ENCODE measurements at places on chromosomes 4 and X.

DNA sequence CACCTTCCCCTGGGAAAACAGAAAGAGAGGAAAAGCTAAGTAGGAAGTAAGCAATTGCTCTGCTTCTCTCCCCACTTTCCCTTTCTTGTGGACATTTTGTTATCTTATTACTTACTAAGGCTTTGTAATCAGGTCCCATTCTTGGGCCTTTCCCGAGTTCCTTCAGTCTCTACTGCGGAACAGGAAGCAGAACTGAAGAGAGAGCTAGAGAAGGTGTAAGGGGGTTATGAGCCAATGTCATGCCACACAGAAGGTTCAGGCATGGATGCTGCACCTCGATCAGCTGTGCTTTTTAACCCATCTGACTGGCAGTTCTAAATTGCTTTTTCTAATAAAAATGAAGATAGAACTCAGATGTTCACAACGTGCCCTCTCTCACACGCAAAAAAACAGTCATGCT lies 83.6 kb downstream of the MID1 start:
- DNase-seq = no peak

GRCh38 chr4:39883646-39884045 lies 94.1 kb downstream of the PDS5A start:
- DNase-seq = no peak

DNA sequence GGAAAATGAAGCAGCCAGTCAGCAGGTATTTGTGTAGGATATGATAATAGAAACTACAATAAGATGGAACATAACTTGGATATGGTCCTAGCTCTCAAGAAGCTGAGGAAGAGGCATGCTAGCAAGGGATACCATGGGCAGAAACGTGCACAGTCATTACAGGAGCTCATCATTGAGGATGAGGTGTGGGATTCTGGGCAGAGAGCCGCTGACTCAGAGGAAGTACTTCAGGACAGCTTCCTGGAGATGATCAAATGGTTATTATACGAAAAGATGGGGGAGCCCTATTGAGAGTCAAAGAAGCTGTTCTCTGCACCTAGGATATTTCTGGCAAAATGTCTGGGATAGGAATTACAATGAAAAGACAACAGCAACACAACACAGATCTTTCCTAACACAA lies 116.0 kb upstream of the PDE5A start:
- no peak for DNase-seq

GRCh38 chr4:42281324-42282020 lies 115.8 kb upstream of the SHISA3 start:
- no peak for DNase-seq

- DNase-seq = no peak
Observed at GRCh38 chrX:6175914-6176313, 52.8 kb downstream of the NLGN4X start.

DNA sequence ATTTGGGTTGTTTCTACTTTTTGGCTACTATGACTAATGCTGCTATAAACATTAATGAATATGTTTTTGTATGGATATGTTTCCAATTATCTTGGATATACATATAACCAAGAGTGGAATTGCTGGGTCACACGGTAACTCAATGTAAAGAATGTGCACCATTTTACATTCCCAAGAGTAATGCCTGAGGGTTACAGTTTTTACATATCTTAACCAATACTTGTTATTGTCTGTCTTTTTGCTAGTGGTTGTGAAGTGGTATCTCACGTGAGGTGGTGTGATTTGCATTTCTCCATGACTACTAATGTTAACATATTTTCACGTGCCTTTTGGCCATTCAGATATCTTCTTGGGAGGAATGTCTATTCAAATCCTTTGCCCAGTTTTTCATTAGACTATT lies 200.3 kb upstream of the MAB21L2 start:
- DNase-seq = no peak

DNA sequence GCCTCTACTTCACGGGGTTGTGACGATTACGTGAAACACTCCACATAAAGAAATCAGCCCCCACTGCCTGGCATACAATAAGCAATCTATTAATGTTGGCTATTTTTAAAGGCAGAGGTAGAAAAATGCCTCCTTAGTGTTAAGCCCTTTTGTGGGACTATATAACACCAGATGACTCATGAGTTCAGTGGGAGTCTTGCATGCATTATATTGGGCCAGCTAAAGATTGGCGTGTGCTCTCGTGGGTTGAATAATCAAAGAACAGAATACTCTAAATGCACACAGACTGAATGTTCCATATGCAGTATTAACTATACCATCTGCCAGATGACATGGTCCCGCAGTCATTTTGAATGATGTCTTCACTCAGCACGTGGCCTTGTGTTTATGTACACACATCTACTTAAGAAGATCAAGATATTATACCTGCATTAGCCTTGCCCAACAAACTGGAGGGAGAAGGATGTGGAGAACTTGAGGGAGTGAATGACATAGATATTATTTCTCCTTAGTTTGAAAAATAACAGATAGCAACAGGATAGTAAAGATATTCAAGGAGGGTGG lies 85.0 kb upstream of the MYOZ2 start:
- DNase-seq = no peak

DNA sequence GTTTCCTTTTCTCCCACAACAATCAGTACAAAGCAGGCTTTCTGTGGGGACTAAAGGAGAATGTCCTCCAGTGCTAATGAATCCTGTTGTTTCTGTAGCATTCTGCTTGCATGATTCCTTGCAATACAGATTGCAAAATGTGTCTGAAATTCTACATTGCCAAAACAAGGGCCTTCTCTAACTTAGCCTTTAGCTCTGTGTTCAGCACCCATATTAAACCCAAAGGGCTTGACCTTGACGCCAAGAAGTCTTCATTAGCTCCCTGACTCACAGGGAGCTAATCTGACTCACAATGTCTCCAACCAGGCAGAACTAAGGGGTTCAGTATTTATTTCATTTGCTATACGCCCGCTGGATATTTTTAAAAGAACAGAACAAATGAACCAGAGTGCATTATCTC lies 241.4 kb upstream of the CLNK start:
- no peak for DNase-seq

GRCh38 chr4:10438924-10439323 lies 18.3 kb downstream of the ZNF518B start:
- no peak for DNase-seq

- no peak for DNase-seq
Observed at GRCh38 chrX:141638550-141638949, 49.0 kb downstream of the SPANXA2 start.

- no peak for DNase-seq
Observed at GRCh38 chr4:84967243-84967690, 777 bp upstream of the WDFY3 start.

GRCh38 chrX:154396973-154397887 lies 947 bp upstream of the RPL10 start:
- peak; percentile 63 for DNase-seq

- no peak for DNase-seq
Observed at GRCh38 chr4:102103368-102103767, 241.9 kb downstream of the SLC39A8 start.

DNA sequence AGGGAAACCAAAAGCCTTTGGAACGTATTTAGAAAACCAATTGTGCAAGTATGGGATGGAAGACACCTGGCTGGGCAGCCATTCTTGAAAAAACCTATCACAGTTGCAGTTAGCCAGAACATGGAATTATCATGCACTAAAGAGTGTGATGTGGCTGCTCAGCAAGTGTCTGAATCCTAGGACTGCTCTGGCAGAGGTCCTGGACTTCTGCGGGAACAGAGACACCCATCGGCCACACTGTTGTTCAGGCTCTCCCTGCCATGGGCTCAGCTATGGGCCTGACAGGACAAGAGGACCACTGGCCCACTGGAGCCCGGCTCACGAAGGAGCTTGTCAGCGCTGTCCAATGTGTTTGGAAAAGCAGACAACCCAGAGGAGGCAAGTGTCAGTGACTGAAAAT lies 115.7 kb upstream of the GPC4 start:
- DNase-seq = no peak

GRCh38 chr4:185550933-185551332 lies 15.6 kb upstream of the PDLIM3 start:
- DNase-seq = no peak

GRCh38 chrX:153905481-153906095 lies 1.1 kb downstream of the AVPR2 start:
- no peak for DNase-seq

- no peak for DNase-seq
Observed at GRCh38 chrX:124226129-124226528, 106.3 kb upstream of the TEX13D start.

- DNase-seq = no peak
Observed at GRCh38 chr4:15368856-15369255, 59.0 kb upstream of the C1QTNF7 start.

GRCh38 chr4:153241970-153242838 lies 38.0 kb downstream of the TRIM2 start:
- no peak for DNase-seq

- no peak for DNase-seq
Observed at GRCh38 chr4:21888195-21888976, 60.2 kb downstream of the KCNIP4 start.

DNA sequence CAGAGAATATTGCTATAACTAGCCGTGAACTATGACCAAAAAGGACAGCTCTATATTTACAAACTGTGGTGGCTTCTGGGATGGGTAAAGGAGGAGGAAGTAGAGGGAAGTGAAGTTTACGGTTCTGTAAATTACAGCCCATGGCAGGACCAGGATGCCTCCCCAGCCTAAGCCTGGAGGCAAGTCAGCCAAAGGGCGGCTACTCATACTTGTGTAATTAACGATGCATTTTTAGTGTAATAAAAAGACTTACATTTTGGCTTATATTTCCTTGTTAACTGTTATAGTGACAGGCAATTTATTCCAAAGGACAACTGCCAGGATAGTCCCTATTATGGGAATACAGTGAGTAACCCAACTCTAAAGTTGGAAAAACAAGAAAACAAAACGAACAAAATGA lies 139.9 kb upstream of the OTUD4 start:
- no peak for DNase-seq

GRCh38 chrX:67207912-67208311 lies 335.9 kb upstream of the AR start:
- DNase-seq = no peak

DNA sequence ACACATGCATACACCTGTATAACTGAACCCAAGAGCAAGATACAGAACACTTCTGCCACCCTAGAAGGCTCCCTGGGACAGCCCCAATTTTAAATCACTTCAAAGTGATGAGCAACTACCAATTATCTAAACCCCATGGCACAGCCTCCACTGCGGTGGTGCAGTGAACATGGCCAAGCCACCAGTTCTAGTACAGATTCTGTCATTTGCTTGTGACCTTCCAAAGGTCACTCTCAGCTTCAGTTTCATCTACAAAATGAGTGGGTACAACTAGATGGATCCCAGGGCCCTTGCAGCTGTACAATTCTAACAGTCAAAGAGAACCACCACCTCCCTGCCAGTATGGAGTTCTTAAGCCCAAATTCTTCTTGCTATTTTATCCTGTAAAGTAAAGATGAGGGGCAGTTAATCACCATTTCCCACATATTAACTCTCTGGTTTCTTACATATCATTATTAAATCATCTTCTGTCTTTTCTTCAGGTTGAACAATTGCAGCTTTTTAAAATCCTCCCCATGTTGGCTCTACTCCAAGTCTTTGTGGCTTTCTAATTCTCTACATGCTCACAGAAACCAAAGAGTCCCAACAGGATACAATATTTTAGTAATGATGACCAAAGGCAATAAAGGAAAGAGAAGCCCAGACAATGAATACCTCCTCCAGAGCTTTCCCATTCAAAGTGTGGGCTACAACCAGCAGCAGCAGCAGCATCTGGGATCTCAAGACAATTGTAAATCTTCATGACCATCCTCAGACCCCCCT lies 39.0 kb upstream of the GPM6B start:
- DNase-seq = no peak

DNA sequence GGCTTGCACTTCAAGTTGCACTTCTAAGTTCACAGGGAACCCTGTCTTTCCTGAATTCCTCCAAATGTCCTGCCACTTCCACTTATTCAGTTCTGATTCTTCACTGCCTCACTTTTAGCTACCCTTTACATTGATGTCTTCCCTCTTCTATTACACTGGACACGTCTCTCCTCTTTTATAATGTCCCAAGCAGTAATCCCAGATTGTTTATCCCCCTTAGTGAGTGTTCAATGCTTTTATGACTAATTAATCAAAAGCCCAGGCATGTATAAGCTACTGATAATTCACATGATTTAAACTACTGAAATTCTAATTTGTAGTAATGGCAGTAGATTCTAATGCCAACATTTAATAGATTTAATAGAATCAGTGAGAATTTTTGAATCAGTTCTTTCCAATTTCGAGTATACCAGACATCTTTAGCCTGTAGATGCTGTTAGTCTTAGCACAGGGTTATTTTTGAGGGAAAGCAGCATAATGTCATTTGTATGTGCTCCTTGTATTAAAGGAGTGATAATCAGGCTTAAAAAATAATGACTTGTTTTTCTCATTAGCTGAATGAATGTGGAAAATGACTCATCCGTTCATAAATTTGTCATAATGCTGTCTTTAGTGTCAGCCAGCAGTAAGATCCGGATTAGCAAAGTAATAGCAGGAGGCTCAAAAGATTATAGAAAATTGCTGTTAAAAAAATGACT lies 703.1 kb downstream of the CENPC start:
- no peak for DNase-seq

DNA sequence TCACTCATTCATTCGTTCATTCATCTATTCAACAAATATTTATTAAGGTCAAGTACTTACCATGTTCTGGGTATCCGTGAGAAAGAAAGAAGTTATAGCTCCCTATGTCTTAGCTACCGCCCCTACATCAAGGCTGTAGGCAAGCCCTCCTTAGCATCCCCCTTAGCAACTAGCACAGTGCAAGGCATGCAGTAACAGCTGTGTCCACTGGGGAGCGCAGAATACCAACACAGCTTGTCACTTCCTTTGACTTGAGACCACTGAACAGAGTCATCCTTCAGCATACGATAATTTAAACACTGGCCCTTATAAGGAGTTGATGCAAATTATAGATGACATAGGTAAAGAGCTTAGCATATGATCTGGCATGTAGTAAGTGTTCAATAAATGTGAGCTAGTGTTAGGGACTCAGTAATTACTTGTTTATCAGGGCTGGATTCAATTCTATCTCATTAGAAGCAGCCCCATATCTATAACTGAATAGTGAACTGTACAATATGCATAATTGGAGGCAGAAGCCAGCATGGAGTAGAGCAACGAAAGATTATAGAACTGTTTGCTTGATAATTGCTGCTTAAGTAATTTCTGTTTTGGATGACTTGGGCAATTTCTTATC lies 8.7 kb downstream of the KIAA1210 start:
- DNase-seq = peak; percentile 15

DNA sequence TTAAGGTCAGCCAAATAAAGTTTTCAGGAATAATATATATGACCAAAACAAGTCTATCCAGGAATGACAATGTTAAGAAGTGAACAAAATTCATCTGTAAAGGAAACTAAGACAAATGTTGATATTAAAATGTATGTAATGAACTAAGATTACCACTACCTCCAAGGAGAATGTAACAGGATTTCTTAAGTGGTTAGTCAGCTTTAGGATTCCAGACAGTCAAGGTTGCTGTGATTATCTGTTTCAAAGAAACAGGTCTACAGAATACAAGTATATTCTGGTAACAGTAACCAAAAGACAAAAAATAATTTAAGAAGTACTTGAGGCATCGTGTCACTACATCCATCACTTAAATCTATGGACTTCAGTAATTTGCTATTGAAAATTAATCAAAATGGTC lies 172.8 kb downstream of the SCFD2 start:
- no peak for DNase-seq
